ENCODE measurements at places on chromosomes 16 and 17.

GRCh38 chr17:78731904-78732303, 50.2 kb downstream of the CYTH1 start:
- DNase-seq: no peak

DNA sequence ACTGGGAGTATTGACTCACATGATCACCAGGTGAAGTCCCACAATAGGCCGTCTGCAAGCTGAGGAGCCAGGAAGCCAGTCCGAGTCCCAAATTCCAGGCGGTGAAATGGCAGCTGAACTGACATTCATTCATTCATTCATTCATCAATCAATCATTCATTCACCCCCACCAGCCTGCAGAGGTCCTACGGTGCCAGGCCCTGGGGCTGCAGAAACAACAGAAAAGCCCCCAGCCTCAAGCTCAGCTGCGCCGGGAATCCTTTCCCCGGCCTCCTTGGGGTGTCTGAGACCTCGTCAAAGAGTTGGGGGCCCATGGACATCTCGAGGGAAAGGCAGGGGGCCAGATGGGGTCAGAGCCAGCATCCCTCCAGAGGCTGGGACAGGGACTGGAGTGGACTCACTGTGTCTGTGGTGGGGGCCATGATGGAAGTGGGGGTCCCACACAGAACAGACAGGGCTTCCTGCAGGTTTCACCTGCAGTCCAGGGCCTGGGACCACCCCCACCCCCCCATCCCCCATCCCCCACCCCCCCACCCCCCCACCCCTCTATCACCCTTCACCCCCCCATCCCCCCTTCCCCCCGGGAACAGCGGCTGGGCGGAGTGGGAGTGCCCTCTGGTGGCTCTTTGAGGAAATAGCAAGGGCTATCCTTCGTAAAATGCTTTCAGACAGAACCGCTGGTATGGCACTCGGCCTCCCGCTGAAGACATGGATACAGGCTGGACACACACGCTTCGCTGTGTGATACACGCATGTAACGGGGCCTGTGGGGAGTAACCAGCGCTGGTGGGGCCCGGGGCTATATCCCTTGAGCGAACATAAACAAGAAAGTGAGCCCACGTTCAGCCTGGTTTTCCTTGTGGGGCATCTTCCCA, 8.5 kb upstream of the ZC3H18 start:
- peak; percentile 67 for DNase-seq

GRCh38 chr16:67874372-67874771, 1.5 kb downstream of the EDC4 start:
- DNase-seq: no peak

DNA sequence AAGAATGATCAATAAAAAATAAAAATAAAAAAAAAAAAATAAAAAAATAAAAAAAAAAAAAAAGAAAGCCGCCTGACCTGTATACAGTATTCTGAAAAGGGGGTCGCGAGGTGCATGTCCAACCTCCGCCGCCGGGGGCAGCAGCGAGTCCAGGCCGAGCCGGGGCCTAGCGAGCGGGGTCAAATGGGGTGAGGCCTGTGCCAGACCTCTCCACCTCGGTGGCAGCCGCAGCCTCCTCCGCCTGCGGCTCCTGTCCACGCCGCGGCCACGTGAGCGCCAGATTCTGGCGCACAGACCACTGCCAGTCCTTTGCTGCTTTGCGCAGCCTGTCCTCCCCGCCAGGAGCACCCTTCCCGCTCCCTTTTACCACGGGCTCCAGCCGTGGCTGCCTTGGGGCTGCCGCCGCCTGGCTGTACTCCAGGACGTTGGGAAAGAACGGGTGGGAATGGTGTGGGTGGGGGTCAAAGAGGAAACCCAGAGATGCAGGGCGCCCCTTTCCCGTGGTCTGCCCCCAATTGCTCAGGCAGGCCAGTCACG, 2.4 kb upstream of the BCKDK start:
- peak; percentile 73 for DNase-seq

DNA sequence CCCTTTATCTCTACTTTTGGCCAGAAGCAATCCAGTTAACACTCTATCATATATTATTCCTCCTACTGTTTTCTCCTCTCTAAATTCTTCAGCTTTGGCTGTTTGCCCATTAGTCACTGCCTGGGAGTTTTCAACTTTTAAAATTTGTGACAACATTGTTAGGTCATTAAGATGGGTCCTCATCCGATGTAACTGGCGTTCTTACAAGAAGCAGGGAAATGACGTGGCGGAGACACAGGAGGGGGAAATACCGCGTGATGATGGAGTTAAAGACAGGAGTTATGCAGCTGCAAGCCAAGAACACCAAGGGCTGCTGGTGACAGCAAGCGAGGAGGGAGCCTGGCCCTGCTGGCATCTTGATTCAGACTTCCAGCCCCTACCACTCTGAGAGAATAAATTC, 34.8 kb upstream of the CPHXL start:
- no peak for DNase-seq

DNA sequence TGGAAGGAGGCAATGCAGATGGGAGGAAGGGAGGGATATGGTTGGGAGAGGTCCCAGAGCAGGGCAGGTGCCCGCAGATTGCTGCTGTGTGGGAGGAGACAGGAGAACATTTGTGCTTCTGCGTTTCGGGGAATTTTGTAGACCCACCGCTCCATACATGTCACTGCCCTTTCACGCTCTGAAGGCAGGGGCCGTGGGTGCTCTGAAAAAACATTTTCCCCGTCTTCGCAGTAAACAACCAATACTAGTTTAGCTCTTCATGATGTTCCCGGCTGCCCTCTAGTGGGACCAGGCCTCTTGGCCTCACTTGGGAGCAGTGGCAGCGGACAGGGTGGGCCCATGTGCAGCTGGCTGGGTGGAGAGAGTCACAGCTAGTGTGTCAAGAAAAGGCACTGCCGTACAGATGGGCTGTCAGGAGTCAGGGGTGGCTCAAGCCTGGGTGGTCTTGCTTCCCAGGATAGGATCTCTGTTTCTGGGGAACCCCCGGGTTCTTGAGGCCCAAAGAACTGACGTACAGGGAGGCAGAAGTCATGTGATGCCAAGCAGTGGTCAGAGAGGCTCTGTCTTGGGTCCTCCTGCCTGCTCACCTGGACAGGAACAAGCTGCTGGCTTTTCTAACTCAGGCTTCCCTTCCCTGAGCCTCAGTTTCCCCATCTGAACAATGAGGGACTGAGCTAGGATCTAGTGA, 46.5 kb upstream of the CPNE2 start:
- DNase-seq: peak; percentile 79

GRCh38 chr16:77496934-77497333, 62.1 kb upstream of the ADAMTS18 start:
- DNase-seq: no peak

DNA sequence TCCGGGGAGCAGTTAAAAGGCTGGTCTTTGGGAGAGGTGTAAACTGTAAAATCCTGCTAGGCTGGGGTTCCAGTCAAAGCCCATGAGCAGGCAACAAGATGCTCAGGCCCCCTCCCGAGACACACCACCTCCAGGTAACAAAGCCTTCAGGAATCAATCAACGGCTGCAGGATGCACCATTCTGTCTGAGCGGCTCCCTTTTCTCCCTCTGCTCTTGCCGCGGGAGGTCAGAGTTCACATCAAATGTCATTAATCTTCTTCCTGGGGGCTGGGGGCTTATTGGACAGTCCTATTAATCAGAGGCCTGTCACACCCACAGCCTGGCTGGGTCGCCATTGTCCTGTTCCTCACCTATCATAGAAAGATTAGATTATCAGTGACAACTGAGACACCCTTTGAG, 11.9 kb upstream of the CCDC182 start:
- DNase-seq: no peak

- DNase-seq: no peak
Observed at GRCh38 chr17:42092939-42093338, 5.3 kb downstream of the ZNF385C start.

DNA sequence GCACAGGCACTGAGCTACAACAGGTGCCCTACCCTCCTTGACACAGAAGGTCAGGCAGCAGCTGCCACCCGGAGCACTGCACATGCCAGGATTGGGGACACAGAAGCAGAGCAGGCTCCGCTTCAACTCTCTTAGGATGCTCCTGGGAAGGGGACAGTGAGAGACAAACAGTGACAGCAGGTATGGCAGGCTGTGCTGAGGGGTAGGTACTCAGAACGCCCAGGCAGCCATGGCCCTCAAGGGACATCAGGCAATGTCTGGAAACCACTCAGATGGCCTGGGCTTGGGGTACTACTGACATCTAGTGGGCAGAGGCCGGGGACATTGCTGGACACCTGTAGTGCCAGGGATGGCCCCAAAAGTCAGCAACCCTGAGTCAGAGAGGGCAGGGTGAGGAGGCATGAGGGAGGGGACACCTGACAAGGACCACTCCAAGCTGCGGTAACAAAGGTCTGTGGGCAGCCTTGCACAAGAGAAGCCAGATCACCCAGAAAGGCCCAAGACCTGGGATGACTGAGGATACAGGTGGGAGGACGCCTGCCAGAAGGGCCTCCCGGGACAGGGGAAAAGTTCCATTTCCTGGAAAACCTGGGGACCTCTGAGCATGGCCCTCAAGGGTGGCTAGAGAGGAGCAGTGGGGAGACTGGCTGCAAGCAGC, 21.2 kb downstream of the PEMT start:
- peak; percentile 41 for DNase-seq

DNA sequence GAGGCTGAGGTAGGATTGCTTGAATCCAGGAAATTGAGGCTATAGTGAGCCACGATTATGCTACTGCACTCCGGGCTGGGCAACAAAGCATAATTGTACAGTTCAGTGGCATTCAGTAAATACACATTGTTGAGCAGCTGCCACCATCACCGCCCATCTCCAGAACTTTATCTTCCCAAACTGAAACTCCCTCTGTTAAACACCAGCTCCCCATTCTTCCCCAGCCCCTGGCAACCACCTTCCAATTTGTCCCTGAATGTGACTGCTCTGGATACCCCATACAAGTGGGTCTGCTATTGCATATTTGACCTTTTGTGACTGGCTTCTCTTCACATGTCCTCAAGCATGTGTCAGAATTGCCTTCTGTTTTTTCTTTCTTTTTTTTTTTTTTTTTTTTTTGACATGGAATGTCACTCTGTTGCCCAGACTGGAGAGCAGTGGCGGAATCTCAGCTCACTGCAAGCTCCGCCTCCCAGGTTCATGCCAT, 2.9 kb downstream of the RPL38 start:
- peak; percentile 20 for DNase-seq

DNA sequence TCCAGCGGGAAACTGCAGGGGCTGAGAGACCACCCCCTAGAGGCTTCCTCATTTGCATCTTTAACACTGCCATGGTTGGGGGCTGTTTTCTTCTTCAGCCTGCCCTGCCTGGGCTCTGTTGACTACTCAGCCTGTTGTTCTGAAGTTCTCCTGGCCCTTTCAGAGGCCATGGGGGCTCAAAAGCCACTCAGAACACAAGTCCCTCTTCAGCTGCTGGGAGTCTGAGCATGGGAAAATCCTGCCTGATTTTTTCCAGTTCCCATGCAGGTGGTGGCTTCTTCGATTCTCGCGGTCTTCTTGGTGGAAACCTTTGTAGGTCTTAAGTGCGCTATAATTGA, 36.3 kb downstream of the PLCG2 start:
- DNase-seq: no peak

DNA sequence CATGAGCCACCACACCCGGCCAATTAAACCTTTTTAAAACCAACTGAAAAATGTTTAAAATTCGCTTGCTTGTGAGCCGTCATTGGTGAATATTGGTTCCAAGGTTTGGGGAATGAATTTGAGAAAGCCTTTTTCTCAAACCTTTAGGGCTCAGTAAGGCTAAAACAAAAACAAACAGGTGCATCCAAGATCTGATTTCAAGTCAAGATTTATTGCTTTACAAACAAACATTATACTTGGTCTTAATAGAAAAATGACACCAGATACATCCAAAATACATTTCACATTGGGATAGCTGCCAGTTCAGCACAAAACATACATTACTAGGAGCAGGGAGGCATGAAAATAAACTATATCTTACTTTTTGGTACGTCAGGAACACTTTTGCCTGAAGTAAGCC, 5.4 kb downstream of the C17orf58 start:
- no peak for DNase-seq

DNA sequence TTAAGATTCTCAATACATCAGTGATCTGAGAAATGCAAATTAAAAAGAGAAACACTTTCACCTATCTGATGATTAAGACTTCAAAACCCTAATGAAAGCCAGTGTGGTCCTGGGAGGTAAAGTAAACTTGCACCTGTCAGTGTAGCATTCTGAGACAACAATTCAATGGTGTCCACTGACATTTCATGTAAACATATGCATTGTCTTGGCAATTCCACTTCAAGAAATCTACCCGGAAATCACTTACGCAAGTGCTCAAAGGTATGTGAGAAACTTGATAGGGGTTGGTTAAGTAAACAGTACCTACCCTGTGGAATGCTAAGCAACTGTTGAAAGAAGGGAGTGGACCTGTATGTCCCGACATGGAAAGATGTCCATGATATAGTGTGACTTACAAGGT, 2.1 kb downstream of the ST6GALNAC1 start:
- DNase-seq: no peak

DNA sequence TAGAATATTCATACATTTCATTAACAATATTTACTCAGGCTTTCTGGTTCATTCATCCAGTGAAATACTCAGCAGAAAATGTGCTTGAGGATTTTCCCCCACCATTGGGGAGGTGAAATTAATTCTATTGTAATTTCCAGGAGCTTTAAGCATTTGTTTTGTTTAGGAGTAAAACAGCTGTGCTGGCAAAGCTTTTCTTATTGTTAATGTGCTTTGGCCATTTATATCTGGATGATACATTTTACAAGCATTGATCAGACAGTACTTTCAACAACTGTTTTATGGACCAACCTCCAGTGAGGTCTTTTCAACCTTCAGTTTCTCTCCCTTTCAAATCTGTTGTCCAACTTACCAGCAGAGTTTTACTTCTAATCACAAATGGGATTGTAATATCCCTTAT, 672.4 kb downstream of the CDH11 start:
- no peak for DNase-seq

GRCh38 chr16:25922438-25922837, 230.7 kb downstream of the HS3ST4 start:
- DNase-seq: no peak

GRCh38 chr17:79888811-79889634, 49.8 kb upstream of the CBX4 start:
- no peak for DNase-seq

DNA sequence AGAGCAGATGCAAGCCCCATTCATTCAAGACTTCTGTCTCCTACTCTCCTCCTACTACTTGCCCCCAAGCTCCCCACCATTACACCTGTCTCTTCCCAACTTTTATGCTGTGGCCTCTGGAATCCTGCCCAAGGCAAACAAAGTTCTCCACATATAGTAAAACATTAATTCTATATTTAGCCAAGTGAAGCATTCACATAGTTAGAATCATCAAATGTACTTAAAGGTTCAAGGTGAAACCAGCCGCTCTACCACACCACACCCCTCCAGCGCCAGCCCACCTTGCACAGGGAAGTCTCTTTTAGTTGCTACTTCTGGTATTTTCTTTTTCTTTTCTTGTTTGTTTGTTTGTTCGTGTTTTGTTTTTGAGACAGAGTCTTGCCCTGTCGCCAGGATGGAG, 25.4 kb upstream of the GUCY2D start:
- no peak for DNase-seq

- DNase-seq: no peak
Observed at GRCh38 chr16:12540290-12540689, 263.4 kb downstream of the CPPED1 start.

All from midbrain (tissue), 1 donor.